Natural killer cell treated with Interleukin-12 subunit alpha and Interleukin-12 subunit beta and Interleukin-15 and Interleukin-18, amount 100 ng/mL, for 72 hours (primary cell): ENCODE measurements at places on chromosomes 4 and X.

- DNase-seq, result no peak
These were observed 228.8 kb downstream of the THOC2 start for GRCh38 chrX:123504047-123504446.

- no peak for DNase-seq
These were observed 87.8 kb upstream of the RPS6KA3 start for GRCh38 chrX:20354505-20354904.

DNA sequence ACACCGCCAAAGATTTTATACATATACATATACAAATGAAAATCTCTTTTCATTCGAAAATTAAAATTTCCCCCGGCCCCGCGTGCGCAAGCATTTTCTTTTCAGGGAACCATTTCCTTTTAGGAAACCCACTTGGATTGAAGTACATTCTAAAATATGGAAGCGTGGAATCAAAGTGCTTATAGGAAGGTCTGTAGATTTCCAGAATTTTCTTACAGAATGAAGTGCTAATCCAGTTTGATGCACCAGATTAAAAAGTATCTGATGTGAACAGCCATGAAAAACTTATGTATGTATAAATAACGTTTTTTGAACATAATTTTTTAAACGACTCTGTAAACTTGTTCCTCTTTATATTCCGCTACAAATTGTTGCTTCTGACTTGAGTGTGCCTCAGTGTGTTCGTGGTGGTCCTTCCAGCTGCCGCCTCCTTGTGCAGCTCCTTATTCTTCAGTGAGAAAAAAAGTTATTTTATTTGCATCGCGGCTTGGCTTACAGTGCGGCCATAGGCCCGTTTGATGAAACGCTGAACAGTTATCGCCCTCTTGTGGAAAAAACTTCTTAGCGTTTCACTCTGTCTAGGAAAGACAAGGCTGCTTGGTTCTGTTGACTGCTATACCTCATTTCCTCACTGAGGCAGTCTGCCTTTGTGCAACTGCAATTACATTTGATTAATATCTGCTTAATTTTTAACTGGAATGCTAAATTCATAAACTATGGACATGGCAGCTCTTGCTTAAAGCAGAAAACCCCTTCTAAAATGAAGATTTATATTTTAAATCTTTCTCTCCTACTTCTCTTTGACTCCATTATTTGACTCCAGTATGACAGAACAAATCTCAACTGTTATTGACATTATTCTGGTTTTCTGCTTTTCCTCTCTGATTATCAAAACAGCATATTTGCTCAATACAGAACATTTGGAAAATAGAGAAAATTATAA, 4.7 kb upstream of the NKX6-1 start:
- DNase-seq, result no peak

DNA sequence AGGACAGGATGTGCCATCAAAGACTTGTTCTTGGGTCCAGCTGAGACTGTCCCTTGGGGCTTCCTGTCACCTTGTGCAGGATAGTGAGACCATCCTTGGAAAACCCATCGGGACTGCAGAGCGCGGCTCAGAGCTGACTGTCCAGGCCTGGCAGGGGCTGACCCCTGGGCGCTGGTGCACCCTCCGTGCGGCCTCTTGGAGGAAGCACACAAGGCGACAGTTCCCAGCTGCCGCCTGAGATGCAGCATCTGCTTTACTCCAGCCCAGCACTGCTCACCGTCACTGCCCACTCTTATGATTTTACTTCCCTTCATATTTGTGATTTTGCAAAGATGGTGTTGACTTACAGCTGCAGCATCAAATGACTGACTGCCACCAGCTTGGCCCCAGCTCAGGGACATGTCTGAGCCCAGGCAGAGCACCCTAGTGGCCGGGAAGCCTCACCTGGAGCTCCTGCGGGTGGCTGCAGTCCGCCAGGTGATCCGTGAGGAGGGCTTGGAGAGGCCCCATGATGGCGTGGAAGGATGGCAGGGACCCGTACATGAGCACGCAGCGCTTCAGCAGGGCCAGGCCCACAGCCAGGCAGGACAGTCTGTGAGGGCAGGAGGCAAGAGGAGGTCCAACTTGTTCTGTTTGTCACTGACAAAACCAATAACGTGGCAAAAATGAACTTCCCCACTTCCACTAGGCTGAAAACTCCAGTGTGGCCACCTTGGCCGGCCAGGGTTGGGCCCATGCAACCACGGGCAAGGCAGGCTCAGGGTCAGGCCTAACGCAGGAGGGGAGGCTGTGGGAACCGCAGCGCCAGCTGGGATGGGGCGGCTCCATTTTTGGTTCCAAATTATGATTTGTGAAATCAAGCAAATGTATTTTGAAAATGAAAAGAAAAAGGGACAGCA, 21.8 kb downstream of the NOP14 start:
- DNase-seq, result no peak

GRCh38 chrX:125266153-125266660, 53.5 kb upstream of the TEX13C start:
- DNase-seq, result no peak

DNA sequence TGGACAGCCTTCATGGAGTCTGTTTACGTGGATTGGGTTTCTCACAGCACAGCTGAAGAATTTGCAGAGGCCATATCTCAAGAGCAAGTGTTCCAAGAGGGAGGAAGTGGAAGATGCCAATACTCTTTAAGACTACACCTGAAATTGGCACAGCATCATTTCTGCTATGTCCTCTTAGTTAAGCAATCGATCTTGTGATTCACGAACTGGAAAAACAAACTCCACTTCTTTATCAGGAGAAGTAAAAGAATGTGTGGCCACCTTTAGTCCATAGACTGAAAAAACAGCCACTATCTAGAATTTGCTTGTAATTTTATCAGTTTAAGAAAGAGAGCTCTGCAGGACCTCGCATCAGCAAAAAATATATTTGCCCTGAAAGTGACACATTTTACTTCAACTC, 473.1 kb upstream of the ATOH1 start:
- DNase-seq, result no peak

DNA sequence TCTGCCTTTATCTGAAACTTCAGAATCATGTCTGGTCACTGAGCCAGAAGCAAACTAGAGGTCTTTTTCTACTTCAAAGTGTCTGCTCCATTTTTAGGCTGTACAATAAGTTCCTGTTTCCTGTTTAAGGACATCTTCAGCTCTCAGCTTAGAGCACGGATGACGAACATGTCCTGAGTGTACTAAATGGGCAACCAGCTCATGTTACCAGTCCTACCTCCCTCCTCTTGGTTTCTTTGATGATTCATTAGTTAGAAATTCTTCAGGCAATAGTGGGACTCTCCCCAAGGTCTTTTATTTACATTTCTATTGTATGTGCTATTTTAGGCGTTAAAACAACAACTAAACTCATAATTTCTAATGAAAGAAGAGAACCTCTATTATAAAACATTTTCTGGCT, 58.0 kb downstream of the ENPEP start:
- DNase-seq, result no peak

DNA sequence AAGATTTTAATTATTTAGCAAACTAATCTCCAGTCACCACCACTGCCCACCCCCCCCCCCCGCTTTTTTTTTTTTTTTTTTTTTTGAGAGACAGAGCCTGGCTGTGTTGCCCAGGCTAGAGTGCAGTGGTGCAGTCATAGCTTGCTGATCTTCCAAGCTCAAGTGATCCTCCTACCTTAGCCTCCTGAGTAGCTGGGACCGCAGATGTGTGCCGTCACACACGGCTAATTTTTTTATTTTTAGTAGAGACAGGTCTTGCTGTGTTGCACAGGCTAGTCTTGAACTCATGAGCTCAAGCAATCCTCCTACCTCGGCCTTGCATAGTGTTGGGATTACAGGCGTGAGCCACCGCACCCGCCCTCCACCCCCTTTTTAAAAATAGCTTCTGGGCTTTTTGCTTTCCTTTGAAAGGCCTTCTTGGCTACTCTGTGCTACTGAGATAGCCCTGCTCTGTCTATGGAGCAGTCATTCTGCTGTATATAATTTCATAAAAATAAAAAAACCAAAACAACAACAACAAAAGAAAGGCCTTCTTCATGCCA, 18.7 kb downstream of the TXLNG start:
- DNase-seq, result no peak

GRCh38 chrX:103063191-103063845, 653 bp downstream of the BEX1 start:
- no peak for DNase-seq

GRCh38 chr4:80182237-80182866, 15.0 kb upstream of the PRDM8 start:
- DNase-seq, result no peak

- no peak for DNase-seq
These were observed 36.9 kb downstream of the MORC4 start for GRCh38 chrX:106963111-106963510.

GRCh38 chr4:130074096-130074495, 978.1 kb downstream of the C4orf33 start:
- DNase-seq, result no peak

GRCh38 chrX:131614241-131614640, 70.4 kb downstream of the OR13H1 start:
- no peak for DNase-seq

- peak; percentile 59 for DNase-seq
These were observed 25.2 kb downstream of the WFS1 start for GRCh38 chr4:6294705-6295421.

DNA sequence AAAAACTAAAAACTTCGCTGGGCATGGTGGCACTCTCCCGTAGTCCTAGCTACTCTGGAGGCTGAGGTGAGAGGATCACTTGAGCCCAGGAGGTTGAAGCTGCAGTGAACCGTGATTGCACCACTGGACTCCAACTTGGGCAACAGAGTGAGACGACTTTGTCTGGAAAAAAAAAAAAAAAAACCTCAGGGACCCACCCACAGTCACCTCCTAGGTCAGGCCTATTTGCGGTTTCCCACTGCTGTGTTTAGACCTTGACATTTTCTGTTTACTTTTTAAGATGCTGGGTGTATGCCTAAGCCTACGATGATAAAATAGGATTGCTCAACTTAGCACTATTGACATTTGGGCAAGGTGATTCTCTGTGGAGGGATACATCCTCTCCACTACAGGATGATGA, 197.4 kb upstream of the TBL1X start:
- DNase-seq, result no peak

DNA sequence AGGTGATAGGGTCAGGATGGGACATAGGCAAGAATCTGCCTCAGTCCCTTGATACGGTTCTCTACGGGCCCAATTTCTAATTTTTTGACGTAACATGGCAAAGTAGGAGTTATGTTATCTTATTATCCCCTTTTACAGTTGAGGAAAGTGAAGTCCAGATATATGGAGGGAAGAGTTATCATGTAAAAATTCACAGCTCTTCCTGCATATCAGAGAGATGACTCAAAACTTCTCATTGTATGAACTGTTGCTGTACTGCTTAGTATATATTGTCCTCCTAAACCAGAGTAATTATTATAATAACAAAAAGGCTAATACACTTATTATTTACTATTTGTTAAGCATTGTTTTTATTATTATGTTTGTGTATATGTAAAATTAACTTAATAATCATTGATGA, 260.5 kb upstream of the IGFBP7 start:
- DNase-seq, result no peak

- DNase-seq, result no peak
These were observed 704 bp downstream of the FAM3A start for GRCh38 chrX:154515090-154515965.

DNA sequence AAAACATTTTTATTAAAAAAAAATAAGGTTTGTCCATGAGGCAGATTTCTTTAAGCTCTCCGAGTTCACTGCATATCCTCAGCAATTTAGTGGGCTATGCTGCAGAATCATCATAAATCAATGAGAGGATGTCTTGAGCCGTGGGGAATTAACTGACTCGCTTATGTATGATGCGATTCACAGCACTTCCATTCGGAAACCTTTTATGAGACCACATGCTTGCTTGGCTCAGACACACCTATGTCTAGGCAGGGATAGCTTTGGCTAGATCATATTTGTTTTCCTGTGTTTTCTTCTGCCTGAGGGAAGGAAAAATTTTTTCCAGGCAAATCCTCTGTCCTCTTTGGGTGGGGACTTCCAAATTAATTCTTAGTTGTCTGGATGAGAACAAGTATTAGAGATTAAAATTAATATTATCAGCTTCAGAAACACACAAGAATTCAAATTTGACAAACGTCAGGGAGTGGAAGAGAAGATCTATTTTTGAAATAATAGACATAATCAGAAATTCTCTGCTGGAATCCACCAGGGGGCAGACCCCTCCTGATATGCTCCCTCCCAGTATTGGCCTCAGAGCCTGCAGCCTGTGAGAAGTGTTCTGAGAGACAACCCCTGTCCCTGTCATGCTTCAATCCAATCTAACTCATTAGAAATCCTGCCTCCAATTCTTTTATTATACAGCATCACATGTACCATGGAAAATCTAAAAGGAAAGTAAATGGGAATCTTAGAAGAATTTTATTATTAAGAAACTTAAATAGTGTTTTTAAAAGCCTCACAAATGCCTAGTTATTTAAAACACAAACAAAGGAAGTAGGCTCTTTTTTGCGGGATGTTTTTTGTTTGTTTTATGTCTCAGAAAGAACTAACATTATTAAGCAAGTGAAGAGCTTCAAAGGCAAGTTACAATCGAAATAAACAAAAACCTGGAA, 345.1 kb upstream of the TACR3 start:
- DNase-seq, result no peak
